ENCODE measurements at places on chromosomes 4 and X.

- DNase-seq = no peak
These were observed 42.3 kb upstream of the RNF128 start for GRCh38 chrX:106684207-106684606.

- no peak for DNase-seq
These were observed 9.3 kb upstream of the TBC1D14 start for GRCh38 chr4:6900181-6900812.

GRCh38 chr4:56821381-56822243 lies at the start of gene SPINK2:
SPINK2 (minus strand) TSS chr4:56821701; CDS start chr4:56821662, 39 bp downstream.
- DNase-seq = peak; percentile 15

DNA sequence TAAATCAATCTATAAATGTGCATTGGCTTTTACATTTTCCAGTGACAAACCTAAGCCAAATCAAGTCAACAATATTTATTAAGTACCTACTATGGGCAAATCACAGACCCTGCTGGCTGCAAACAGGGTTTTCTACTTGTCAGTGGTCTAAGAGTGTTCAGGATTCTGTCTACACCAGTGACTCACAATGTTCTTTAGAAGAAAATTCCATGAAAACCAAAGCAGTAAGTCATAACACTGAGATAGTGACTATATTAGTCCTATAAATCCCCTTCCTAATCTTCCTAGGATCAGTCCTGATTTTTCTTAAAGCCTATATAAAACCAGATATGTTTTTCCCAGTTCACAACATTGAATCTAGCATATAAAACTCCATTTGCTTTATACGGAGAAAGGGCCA lies 69.7 kb downstream of the PPP3CA start:
- no peak for DNase-seq

GRCh38 chrX:50100188-50100587 lies 100.6 kb downstream of the AKAP4 start:
- DNase-seq = peak; percentile 16

DNA sequence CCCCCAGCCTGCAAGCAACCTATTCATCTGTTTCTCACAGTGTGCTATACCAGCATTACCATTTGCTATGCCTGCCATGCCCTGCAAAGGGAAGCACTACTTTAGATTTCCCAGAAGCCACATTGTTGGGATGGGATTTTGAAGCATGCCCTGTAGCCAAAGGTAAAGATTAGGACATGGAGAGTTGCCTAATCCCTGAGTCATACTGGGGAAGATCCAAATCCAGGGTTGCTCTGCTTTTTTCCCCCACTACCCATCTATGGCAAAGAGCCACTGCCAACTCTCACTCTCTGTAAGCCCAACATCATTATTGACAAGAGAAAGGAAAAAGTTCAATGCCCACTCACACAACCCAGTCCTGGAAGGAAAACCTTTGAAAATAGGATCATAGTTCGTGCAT lies 36.7 kb upstream of the TMEM164 start:
- no peak for DNase-seq

GRCh38 chrX:35590210-35590609 lies 207.9 kb upstream of the MAGEB16 start:
- DNase-seq = no peak

DNA sequence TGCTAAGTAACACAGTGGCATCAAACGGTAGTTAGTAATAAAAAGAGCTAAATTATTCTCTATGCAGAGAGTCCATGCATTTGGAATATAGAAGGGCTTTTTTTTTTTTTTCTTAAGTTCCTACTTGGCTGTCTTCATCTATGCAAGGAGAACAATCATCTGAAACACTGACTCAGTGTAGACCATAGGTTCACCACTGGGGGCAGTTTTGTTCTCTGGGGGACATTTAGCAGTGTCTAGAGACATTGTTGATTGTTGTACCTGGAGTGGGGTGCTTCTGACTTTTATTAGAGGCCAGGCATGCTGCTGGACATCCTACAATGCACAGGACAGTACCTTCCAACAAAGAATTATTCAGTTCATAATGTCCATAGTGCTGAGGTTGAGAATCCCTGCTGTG lies 41.2 kb downstream of the TMA16 start:
- DNase-seq = no peak

DNA sequence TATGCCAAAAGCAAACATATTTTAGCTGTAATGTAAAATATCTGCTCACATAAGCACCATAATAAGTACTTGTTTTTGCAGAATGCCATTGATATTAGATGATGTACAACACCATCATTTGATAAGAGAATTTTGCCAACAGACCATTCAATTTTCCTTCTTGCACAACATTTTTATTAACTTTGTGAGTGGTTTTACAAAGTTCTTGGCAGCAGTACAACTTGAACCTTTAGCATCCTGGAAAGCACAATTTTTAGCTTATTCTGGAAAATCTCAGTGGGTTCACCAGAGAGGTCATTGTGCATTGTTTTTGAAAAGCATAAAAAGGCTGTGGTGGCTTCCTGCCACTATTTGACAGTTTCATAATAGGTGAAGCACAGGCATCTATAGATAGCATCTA lies 26.4 kb upstream of the REPS2 start:
- DNase-seq = no peak

GRCh38 chr4:182413550-182413949 lies 170.3 kb downstream of the TENM3 start:
- no peak for DNase-seq

DNA sequence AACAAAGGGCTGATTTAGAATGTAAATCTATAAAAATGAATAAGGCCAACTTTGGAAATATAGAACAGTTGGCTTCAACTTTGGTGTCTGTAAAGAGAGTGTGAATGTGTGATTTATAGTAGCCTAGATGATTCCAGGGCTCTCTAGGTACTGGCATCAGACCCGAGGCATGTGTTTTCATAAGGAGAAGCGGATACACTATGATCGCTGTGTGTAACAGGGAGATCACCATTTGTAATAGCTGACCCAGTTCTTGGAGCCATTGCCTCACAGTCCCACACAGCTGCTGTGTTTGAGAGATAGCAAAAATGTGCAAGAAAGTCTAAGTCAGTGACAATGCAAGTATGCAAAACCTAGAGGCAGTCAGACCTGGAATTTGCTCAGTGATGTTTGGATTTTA lies 135.1 kb downstream of the REPS2 start:
- peak; percentile 64 for DNase-seq

- no peak for DNase-seq
These were observed 362.2 kb downstream of the SMARCA1 start for GRCh38 chrX:129161108-129161507.

DNA sequence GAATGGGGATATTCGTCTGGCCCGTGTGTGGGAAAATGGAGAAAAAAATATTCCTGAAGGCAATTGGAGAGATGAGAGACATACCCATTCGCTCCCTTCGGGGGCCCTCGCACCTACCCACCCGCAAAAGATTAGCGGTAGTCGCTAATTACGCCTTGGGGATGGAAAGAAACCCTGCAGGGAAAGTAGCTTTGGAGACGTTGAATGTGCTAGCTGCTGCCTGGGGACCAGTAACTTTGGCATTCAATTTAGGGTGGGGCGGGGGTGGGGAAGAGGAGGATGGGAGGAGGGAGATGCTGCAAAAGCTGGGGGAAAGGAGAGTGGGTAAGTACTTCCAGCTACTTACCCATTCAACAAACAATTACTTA lies 407 bp upstream of the ZC4H2 start:
- DNase-seq = no peak

DNA sequence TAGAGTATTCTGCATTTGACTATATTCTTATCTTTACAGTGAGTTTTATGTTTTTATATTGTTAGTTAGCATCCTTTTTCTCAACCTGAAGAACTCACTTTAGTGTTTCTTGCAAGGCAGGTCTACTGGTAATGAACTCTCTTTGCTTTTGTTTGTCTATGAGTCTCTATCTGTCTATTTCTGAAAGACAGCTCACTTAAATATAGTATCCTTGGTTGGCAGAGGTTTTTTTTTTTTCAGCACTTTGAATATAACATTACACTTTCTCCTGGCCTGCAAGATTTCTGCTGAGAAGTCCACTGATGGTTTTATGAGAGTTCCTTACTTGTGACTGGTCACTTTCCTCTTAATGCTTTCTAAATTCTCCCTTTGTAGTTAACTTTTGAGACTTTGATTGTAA lies 32.8 kb upstream of the C4orf54 start:
- DNase-seq = no peak

DNA sequence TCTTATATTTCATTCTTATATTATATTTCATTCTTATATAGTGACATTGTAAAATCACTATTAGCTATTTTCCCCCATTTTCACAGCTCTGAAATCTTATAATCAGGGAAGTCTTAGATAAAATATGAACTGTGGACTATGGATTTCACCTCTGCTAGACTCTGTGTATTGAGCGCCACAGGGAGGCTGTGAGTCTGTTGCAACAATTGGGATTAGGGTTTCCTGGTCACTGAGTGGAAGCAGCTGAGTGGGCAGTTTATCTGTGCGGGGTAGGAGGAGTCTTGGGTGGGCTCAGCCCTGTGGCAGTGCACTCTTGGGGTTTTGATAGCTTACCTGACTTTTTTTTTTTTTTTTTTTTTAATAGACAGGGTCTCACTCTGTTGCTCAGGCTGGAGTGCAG lies 249.5 kb downstream of the PTTG2 start:
- no peak for DNase-seq

- no peak for DNase-seq
These were observed 28.0 kb upstream of the AMOT start for GRCh38 chrX:112868586-112868985.

- DNase-seq = peak; percentile 3
These were observed 372.1 kb downstream of the BMPR1B start for GRCh38 chr4:95129821-95130311.

DNA sequence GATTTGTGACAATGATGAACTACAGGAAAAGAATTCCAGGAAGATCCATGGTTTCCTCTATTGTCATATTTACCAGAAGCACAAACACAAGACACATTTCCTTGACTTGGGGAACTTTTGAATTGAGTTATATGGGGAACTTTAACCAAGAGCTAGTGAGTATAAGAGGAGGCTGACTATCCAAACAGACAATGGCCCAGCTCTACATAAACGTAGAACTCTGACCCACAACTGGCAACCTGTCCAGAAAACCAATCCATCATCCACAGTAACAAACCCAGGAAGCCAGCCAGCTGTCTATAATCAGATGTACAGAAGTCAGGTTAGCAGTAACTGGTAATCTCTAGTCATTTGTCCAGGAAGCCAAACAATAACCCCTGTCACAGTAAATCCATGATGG lies 167.0 kb upstream of the CPEB2 start:
- DNase-seq = no peak

- no peak for DNase-seq
These were observed 9.7 kb upstream of the PLA2G12A start for GRCh38 chr4:109739547-109739946.

- DNase-seq = no peak
These were observed 645.3 kb downstream of the TLL1 start for GRCh38 chr4:166518315-166518714.

DNA sequence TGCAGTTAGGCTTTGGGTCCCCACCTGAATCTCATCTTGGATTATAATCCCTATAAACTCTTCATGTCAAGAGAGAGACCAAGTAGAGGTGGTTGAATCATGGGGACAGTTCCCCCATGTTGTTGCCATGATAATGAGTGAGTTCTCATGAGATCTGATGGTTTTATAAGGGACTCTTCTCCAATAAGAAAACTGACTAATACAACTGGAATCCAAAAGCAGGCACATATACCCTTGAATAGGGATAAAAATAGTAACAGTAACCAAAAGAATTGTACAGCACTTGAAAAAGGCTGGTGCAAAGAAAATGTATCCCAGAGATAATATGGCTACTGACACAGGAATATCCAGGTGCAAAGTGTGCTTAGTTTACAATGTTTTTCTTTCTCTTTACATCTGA lies 351.5 kb upstream of the MAD2L1 start:
- no peak for DNase-seq

GRCh38 chr4:184382189-184382846 lies 92.0 kb downstream of the IRF2 start:
- DNase-seq = no peak

- no peak for DNase-seq
These were observed 805.3 kb upstream of the TENM3 start for GRCh38 chr4:181437895-181438294.

DNA sequence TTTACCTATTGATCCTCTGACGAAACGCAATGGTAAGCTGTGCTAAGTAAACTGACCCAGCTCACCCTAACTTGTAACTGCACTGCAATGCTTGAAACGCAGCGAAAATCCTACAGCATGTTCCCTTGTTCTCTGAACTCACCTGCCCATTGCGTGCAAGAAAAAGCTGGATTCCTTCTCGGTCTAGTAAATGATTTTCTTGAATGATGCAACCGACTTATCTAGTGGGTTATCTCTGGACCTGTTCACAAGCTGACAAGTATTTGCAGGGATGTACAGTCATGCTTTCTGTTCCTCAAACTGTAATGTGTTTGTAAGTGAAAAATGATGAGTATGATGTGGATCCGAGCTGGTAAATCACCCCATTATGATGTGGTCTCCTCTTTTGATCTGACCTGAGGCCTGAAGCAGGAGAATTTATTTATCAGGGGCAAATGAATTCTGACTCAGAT lies 140.1 kb downstream of the BTC start:
- no peak for DNase-seq

DNA sequence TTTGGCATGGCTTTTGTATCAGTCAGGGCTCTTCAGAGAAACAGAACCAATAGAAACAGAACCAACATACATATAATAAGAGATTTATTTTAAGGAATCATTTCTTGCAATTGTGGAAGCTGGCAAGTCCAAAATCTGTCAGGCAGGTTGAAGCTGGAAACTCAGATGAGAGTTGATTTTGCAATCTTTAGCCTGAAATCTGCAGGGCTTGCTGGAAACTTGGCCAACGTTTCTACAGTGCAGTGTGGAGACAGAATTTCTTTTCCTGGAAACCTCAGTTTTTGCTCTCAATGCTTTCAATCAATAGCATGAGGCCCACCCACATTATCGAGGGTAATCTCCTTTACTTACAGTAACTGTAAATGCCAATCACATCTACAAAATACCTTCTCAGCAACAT lies 45.4 kb downstream of the COMMD8 start:
- no peak for DNase-seq

DNA sequence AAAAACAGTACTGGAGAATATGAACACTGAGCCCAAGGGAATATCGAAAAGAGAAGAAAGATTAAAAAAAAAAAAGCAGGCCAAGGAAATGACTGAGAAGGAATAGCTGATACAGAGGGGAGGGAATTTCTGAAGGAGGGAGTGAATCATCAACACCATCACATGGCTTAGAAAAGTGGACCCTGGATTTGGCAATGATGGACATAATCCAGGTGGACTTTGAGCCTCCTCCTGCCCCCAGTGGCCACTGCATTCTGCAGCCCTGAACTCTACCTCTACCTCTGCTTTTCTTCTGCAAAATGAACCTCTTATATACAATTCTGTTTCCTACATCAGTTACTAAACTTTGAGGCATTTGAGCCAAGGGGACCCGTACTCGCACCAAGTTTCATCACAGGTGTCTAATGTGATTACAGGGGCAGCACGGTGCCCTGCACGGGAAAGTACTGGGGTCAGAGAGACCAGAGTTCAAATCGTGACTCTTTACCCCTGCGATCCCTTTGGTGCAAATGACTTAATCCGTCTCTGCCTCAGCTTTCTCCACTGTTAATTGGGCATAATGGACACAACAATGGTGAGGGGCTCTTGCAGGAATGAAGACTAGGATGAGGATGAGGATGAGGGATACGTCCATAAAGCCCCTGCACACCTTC lies 1.1 kb downstream of the OCIAD2 start:
- DNase-seq = peak; percentile 10

- DNase-seq = no peak
These were observed 7.4 kb downstream of the TADA2B start for GRCh38 chr4:7050481-7051143.

Data from erythroblast (primary cell).